NCI-H2029 (cell line): ENCODE measurements at places on chromosomes 12 and 14.

- DNase-seq, result no peak
These were observed 21.1 kb downstream of the SMCO2 start for GRCh38 chr12:27467641-27468040.

DNA sequence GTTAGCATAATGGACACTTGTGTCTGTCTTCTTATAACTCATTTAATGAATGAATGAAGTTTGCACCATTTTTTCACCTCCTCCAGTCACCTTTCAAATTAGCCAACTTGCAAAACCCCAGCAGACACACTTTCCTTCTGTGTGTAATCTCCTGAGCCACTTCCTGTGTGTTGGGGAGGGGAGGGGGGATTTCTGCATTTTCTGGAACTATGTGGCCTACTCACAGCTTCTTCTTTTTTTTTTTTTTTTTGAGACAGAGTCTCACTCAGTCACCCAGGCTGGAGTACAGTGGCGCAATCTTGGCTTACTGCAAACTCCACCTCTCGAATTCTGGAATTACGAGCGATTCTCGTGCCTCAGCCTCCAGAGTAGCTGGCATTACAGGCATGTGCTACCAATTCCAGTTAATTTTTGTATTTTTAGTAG is 4.1 kb upstream of the SERPINA1 start:
- DNase-seq, result no peak

DNA sequence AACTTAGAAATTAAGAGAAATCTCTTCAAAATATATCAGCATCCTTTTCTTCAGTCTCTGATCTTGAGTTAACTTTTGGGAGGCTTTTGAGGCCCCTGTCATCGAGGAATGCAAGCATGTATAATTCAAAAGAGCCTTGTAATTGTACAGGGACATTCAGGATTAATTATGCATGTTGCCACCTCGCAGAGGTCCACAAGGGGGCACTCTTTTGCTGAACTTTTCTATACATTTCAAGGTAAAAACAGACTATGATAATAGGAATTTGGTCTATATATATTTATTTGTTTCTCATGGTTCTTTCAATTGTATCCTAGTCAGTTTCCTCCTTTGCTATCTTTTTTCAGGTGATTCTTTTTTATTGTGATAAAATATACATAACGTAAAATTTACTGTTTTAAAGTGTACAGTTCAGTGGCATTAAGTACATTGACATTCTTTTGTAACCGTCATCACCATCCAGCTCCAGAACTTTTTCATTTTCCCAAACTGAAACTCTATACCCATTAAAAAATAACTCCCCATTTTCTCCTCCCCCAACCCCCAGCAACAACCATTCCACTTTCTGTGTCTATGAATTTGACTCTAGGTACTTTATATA is 47.0 kb upstream of the SLC2A13 start:
- no peak for DNase-seq

GRCh38 chr14:106378191-106378590 is 851.8 kb downstream of the TMEM121 start:
- no peak for DNase-seq

DNA sequence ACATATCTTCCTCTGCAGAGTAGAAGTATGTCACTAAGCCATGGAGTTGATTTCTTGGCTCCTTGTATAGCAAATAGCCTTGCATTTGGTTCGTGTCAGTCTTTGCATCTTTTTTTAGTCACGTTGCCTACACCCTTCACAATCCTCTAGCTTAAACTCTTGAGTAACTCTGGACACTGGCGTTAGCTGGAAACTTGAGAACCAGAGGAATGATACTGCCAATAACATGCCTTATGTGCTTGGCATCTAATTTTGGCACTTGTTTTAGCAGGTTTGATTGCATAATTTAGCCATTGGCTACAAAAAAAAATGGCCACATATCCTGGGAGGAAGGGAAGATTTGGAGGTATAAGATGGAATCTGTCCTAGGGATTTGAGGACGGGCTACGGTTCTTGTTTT is 136.2 kb downstream of the ETV6 start:
- DNase-seq, result no peak

- no peak for DNase-seq
These were observed 95.0 kb downstream of the SYT1 start for GRCh38 chr12:78959556-78959955.

DNA sequence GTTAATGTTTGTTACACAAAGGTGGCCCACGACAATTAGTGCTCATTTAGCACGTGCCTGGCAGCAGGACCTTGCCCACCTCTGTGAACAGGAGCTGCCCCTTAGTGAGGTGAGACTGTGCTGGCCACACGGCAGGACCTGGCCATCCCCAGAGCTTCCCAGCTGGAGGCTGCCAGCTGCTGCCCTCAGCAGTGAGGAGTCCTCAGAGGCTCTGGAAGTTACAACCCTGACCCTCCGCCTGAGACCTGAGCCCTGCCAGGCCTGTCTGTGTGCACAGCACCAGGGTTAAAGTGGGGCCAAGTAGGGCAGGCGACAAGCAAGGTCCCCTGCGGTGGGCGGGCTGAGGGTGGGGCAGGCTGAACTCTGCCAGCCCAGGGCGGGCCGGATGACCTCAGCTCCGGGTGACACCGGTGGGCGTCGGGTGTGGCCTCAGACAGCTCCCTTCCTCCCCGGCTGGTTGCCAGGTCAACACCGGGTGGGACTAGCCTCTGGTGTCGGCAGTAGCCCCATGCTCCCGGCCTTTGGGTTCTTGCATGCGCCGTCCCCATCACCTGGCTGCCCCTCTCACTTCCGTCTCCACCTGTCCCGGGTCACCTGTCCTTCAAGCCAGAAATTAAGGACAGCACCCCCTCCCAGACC is 9.2 kb upstream of the LBHD2 start:
- DNase-seq, result no peak

- DNase-seq, result no peak
These were observed 39.4 kb upstream of the BEGAIN start for GRCh38 chr14:100626614-100627013.

DNA sequence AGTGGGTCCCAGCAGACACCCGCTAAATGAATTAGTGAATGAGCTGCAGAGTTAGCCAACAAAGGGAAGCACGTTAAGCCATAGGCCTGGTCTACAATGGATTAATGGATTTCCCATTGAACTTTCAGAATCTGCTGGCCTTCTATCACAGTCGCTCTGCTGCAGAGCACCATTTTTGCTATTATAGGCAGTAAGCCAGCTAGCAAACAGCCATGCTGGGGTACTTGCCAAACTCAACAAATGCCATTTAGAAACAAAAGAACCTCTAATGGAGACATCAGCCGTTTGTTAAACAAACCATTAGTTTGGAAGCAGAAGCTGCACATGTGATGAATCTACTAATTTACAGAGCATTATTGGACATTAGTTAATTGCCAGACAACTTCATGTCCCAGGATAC is 181.1 kb upstream of the STXBP6 start:
- peak; percentile 96 for DNase-seq

- DNase-seq, result no peak
These were observed 42.5 kb upstream of the C14orf180 start for GRCh38 chr14:104536942-104537612.

GRCh38 chr12:105861227-105861626 is 277.5 kb downstream of the NUAK1 start:
- peak; percentile 97 for DNase-seq

DNA sequence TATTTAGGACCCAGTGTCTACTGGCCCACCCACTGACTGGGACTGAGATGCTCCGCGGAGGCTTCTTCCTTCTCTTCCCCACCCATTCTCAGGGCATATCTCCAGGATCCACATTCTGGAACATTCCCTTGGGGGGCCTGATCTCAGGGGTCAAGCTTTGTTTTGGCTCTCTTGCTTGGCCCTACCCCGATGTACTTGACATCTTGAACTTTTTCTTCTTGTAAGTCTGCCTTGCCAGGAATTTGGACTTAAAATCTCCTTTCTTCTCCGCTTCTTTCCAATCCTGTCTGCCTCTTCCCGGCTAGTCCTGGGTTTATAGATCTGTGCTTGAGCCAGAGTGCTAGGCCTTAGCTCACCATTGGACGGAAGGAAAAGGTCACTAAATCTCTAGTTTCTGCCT is 22.1 kb downstream of the DACT1 start:
- no peak for DNase-seq

DNA sequence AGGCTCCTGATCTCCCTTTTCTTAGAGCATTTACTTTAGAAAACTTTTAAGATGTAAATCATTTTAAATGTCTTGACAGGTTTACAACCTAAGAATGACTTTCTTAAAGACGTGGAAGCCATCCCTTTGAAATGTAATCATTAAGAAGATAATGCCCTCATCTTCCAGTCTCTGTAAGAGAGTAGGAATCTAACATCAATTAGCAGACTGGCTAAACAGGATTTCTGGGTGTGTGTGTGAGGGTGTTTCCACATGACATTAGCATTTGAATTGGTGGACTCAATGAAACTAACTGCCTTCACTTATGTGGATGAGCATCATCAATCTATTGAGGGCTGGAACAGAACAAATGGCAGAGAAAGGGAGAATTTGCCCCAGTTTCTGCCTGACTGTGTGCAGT is 329.5 kb downstream of the RPL10L start:
- no peak for DNase-seq

- DNase-seq, result no peak
These were observed 8.6 kb downstream of the PDE3A start for GRCh38 chr12:20376984-20377383.

DNA sequence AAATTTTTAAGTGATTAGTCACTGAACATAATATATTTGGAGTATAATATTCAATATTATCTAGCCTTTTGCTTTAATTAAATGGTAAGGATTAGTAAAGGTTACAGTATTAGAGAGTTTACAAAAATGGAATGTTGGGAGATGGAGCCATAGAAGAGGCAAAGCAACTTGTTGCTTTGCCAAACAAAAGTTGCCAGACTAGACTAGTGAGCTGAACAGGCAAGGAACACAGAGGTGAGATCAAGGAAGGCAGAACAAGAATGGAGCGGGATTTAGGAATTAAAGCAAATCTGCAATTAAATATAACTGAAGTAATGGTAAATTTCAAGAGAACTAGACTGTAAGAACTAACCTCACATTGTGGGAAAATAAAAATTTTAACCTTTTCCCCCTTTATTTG is 5.1 kb downstream of the ARF6 start:
- DNase-seq, result peak; percentile 21

- DNase-seq, result no peak
These were observed 120.7 kb downstream of the SLC25A21 start for GRCh38 chr14:37051680-37052079.

GRCh38 chr14:50739186-50739585 is 71.1 kb upstream of the SAV1 start:
- DNase-seq, result no peak

GRCh38 chr14:24634158-24634557 is at the start of gene GZMB:
Gene GZMB, minus strand, starts transcription at chr14:24634190. Its CDS starts 30 bp downstream, at chr14:24634160.
- DNase-seq, result no peak

GRCh38 chr12:75859868-75860267 is 171.7 kb downstream of the PHLDA1 start:
- DNase-seq, result no peak

DNA sequence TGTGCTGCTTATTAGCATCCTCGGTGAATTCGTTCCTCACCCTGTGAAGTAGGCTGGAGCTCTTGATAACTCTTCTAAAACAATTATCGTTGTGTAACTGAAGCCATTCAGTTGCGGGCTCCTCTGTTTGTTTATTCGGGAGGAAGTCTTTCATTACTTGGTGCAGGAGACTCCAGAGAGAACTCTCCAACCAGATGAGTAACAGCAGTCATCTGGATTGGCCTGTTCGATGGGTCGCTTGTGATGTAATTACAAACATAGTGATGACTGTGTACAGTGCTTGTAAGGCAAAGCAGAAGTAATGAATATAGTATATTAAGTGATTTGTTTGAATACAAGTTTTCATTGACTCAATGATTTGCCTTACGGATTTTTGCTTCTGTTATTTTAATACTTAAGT is 10.9 kb downstream of the ATP6V0A2 start:
- DNase-seq, result no peak

DNA sequence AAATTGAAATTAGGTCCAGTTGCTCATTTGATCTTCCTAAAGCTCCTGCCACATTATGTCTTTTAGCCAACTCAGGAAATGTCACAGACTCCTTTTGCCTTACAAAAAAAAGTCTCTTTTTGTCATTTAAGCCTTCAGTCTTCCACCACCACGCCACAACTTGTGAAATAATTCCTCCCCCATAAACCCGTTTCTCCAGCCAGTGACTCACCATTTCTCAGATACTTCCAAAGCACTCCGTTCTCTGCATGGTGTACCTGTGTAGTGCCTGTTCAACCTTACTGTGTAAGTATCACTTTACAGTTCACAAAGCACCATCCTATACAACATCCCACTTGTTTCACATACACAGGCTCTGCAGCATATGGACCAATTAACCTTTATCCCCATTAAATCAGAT is 139.5 kb upstream of the AEBP2 start:
- DNase-seq, result no peak

- DNase-seq, result peak; percentile 60
These were observed 567 bp downstream of the FUT8 start for GRCh38 chr14:65412856-65413738.

DNA sequence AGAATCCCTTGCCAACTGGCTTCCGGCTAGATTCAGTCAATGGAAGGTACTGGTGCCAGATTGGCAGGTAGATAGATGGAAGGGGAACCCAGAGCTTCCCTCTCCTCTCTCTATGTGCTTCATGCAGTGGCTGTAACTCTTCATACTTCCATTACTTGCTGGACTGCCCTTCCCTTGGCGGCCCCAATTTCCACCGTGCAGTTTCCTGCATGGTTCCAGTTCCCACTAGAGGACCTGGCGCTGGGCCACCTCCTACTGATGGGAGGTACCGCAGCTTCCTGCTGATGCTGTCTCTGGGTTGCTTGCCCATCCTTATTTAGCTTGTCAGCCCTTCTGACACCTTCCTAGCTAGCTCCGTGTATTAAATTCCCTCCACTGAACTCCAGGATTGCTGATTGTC is 226.4 kb downstream of the ANO2 start:
- no peak for DNase-seq

GRCh38 chr14:54241517-54241916 is 155.3 kb upstream of the CDKN3 start:
- no peak for DNase-seq

- DNase-seq, result no peak
These were observed 51.5 kb downstream of the LMNTD1 start for GRCh38 chr12:25501549-25501948.

GRCh38 chr14:23450379-23450778 is 14.9 kb upstream of the MYH7 start:
- DNase-seq, result no peak

- DNase-seq, result no peak
These were observed 311.9 kb upstream of the TBX3 start for GRCh38 chr12:114995891-114996290.

- DNase-seq, result no peak
These were observed 414.9 kb downstream of the APAF1 start for GRCh38 chr12:99059824-99060511.

DNA sequence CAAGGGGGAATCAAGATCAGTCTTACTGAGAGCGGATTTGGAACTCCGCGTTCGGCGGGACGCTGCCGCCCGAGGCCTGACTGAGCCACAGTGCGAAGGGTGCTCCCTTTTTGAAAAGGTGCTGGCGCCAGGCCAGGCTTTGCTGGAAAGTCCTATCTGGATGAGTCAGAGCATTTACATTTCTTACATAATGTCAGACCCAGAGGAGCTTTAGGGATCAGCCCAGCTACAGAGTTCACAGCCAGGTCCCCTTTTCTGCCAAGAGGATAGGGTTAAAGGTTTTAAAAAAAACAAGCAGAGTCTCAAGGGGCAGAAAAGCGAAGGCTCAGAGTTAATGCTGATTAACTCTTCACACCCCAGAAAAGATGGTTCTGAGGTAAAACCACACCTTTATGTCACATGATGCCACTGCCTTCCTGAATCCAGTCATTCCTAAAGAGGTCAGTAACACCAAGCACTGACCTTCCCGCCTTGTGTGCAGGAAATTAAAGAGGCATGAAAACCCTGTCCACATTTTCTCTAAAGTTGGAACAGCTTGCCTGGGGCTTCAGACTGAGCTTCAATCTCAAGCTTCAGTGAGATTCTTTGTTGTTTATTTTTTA is 11.7 kb upstream of the FBXL14 start:
- peak; percentile 65 for DNase-seq

- DNase-seq, result peak; percentile 38
These were observed 34.8 kb downstream of the FBXO21 start for GRCh38 chr12:117155278-117156060.
